ENCODE measurements at places on chromosomes 4 and X.

- no peak for DNase-seq
These were observed 30.8 kb downstream of the NR0B1 start for GRCh38 chrX:30278365-30278764.

DNA sequence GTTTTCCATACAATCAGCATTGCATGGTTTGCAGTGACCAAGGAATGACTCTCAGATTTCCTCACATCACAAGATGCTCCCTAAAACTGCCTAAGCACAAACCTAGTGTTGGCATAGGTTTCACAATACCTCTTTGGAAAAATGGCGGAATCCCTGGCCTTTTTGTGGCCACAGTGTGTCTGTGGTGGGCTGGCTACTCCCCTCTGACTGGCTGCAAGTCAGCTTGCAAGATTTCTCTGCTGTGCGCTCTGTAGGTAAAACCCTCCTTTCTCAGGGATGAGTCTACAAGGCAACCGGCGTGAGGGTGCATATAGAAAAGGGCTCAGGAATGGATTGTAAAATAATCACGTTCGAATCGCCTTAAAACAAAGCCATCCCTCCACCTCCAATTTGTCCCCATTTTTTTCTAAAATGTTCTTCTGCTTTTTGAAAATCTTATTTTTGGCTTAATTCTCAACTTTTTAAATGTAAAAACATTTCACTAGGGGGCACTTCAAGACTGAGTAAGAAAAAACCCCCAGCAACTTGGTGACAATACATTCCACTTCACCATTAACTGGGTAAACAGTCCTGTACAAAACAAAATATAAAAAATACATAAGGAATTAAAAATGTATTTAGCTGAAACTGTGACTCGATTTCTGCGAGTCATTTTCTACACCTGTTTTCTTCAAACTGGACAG lies 235.6 kb downstream of the STIM2 start:
- peak; percentile 16 for DNase-seq

- no peak for DNase-seq
These were observed at the start of gene EVC2 for GRCh38 chr4:5708449-5709206. Gene EVC2 (minus strand): TSS chr4:5708559. CDS start chr4:5708513, 46 bp downstream.

- no peak for DNase-seq
These were observed 24.7 kb upstream of the NAP1L5 start for GRCh38 chr4:88722276-88722780.

- DNase-seq: no peak
These were observed at the start of gene PRICKLE3 for GRCh38 chrX:49186125-49187027. Gene PRICKLE3 (minus strand): TSS chrX:49186373. CDS start chrX:49186297, 76 bp downstream.

DNA sequence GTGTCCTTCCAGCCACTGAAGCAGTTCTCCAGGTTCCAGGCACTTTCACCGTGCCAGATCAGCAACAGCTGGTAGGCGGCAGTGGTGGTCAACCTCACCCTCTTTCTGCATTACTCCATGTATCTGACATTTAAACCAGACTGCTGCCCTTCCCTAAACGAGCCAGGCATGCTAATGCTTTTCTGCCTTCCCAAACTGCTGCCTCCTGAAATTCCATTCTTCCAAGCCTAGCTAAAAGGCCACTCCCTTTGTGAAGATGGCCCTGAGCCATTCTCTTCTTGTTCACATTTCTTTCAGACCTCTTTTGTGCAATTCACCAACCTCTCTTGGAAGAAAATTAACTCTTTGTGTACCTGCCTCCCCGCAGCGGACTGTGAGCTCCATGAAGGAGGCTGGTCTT lies 73.7 kb downstream of the CHST7 start:
- no peak for DNase-seq

DNA sequence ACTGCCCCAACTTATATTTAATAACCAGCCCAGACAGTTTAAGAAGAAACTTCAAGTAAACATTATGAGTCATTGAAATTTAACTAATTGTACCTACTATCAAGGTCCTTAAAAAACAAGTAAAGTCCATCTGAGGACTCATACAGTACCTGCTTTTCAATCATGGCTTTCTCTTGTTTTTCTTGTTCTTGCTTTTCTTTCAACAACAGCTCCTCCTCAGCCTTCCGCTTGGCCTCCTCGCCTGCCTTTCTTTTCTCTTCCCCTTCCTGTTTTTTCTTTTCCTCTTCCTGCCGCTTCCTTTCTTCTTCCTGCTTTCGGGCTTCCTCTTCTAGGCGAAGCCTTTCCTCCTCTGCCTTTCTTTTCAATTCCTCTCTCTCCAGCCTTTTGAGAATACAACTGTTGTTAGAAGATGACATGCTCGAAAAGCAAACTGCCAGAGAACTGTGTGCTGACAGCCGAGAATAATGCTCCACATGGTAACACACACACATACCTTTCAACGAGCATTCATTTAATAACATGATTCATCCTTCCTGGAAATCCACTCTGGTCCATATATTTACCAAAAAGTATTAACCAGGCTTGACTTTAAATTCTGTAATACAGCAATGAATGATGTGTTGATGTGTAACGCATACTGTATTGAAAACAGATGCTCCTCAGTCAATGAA lies 25.2 kb upstream of the BCLAF3 start:
- no peak for DNase-seq

GRCh38 chrX:103210056-103210455 lies 4.9 kb upstream of the BEX4 start:
- no peak for DNase-seq

GRCh38 chr4:94225449-94225848 lies 17.8 kb downstream of the SMARCAD1 start:
- no peak for DNase-seq

DNA sequence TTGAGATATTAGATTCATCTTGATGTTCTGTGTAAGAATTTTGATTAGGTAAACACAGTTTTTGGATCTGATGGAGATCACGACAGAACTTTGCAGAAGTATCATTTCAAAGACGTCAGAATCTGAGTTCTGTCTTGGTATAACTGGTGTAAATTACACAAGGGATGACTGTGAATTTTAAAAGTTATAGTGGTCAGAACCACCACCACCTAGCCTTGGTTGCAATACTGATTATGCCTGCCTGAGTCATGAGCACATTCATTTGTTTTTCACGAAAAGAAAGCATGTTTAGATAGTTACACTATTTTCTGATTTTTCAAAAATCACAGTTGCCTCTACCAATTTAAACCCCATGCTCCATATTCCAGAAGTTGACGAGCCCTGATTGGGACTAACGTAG lies 54.8 kb downstream of the ZFX start:
- DNase-seq: no peak

GRCh38 chrX:41603596-41603995 lies 85.2 kb upstream of the GPR34 start:
- DNase-seq: no peak

DNA sequence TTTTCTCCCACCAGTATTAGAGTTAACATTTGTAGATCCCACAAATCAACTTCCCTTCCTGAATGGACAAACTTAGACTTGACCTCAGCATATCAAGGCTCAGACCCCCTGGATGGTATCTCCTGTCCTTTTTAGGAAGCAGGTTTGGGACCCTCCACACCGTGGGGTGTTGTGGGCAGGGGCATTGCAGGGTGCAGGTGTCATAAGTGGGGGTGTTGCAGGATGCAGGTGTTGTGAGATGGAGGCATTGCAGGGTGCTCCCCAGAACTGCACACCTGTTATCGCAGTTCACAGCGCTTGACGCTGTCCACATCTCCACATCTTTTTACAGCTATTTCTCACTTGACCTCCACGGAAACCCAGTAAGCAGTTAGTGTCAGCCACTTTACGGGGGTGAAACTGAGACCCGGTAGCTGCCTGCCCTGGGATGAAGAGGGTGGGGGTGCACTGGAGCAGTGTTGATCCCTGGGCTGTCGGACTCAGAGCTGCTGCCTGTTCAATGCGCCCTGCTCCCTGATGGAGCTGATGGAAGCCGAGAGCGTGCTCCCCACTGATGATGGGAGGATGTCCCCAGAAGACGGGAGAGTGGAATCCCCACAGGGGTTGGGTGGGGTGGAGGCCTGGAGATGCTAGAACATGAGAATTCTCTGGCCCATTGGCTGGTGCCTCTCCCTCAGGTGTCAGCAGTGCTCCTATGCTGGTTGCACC lies 25.3 kb downstream of the SH3TC1 start:
- DNase-seq: no peak

- DNase-seq: no peak
These were observed 28.2 kb downstream of the SULT1E1 start for GRCh38 chr4:69831646-69832325.

DNA sequence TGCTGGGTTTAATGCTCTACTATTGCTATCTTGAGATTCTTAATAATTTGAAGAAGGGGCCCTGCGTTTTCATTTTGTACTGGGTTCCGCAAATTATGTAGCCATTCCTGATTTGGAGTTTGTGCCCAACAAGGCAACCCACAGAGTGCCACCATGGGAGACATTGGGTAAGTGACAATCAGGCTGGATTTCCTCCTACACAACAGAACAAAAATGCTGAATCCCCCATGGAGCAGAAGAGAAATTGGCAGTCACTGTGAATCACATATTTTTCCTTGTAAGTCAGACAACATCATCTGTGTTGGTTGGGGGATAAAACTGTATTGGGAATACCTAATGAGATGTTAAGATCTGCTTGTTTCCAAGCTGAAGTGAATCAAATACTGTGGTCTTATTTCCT lies 80.9 kb downstream of the CNGA2 start:
- peak; percentile 53 for DNase-seq

DNA sequence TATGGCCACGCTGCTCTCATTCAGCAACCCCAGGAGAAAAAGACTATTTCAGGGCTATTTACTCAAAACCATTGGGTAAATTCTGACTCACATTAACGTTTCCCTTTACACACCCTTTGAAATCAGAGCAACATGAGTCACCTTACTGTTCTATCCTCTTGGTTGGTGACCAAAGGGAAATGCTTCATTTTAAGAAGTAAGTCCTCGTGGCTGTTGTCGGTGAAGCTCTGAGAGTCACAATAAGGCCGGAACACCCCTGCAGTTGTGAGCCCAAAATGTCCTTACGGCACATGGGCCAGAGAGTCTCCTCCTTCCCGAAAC lies 56.3 kb upstream of the SPRY1 start:
- peak; percentile 70 for DNase-seq

DNA sequence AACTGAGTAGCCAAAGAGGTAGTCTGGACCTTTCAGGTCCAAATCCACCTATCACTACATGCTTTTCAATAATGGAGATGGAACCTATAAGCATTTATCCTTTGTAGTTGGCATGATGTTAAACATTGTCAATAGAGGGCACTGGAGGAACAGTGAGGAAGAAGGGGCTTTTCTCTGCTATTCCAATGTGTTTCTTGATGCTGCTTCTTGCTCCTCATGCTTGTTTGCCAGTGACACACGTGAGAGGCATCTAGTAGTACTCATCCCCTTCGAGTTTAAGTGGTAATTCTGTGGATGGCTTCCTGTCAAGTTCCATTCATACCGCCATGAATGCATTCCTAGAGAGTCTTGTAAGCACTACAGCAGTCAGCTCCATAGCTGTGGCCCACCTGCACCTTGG lies 84.0 kb downstream of the NAA11 start:
- DNase-seq: peak; percentile 15

- DNase-seq: no peak
These were observed 5.9 kb upstream of the FAM184B start for GRCh38 chr4:17787315-17787714.

GRCh38 chrX:9948406-9948805 lies 18.8 kb upstream of the CLDN34 start:
- DNase-seq: peak; percentile 8

DNA sequence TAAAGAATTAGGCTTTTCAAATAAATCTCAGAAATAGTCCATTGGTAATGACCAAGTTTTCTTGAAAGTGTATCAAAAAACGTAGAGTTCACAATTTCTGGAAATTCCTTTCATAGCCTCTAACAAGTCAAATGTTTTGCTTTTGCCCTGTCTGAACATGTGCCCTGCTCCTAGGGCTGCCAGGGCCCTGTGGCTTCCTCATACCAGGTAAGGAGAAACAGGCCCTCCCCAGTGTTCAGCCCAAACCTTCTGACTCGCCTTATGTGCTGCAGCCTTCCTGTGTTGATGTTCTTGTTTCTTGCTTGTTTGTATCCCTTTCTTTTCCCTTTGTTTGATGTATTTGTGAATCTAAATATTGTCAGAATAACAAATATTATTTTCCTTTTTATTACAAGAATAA lies 146.1 kb upstream of the PACRGL start:
- no peak for DNase-seq

GRCh38 chrX:37834937-37835336 lies 12.4 kb downstream of the DYNLT3 start:
- DNase-seq: no peak

- no peak for DNase-seq
These were observed 66.3 kb downstream of the SMC1A start for GRCh38 chrX:53356186-53356585.

GRCh38 chrX:21738210-21738949 lies 19.5 kb downstream of the SMPX start:
- no peak for DNase-seq

- DNase-seq: no peak
These were observed 55.9 kb downstream of the TMEM156 start for GRCh38 chr4:38976308-38976707.

DNA sequence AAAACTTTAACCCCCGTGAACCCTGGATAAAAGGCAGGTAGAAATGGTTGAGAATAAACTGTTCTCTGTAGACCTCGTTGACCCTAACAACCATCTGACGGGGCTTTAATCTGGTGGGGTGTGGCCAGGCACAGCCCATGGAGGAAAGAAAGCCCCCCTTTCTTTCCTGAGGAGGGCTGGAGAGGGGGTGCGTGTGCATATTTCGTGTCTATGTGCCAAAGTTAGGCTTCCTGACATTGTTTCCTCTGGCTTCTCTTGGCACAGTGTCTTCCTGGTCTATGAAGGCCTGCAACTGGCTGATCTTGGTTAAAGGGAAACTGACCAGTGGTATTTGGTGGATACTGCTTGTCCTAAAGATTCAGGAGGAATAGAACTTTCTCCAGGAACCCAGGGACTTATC lies 97.1 kb downstream of the MGST2 start:
- no peak for DNase-seq

DNA sequence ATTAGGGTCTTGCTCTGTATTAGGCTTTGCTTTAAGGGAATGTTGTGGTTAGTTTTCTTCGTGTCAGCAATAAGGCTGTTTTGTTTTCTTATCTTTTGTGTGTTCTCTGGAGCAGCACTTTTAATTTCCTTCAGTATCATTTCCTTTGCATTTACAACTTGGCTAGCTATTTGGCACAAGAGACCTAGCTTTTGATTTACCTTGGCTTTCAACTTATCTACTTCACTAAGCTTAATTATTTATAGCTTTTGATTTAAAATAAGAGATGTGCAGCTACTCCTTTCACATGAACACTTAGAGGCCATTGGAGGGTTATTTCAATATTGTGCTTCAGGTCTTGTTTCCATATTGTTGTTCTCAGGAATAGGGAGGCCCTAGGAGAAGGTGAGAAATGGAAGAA lies 68.2 kb downstream of the FAT4 start:
- peak; percentile 35 for DNase-seq

DNA sequence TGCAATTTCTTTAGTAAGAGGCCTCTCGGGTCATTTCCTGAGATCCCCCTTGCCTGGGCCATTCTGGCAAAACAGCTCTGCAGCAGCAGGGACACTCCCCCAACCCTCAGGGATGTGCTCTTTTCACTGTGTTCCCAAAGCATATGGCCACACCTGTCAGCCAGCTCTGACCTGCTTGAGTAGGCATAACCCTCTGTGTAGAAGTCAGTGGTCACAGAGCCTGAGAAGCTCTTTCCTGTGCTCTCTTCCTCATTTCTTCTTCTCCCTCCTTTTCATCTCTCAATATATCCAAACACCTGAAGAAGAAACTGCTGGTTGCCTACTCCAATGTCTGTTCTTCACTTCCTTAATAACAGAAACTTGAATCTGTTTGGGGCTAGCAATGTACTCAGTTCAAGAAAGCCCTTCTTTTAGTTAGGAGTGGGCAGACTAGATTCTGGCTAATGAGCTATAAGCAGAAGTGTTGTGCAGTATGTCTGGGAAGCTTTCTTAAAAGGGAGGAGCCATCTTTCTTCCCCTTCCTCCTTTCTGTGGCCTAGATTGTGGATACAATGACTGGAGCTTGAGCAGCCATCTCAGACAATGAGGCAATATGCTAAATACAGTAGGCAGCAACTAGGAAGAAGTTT lies 73.3 kb downstream of the PRPS1 start:
- no peak for DNase-seq

Measured in astrocyte of the cerebellum (primary cell).